ENCODE measurements at places on chromosomes 13 and 19.
A peak's percentile ranks its signal among the peaks of the same experiment; 100 is the strongest.

- DNase-seq, result no peak
These were observed 44.0 kb upstream of the FLT1 start for GRCh38 chr13:28538932-28539331.

DNA sequence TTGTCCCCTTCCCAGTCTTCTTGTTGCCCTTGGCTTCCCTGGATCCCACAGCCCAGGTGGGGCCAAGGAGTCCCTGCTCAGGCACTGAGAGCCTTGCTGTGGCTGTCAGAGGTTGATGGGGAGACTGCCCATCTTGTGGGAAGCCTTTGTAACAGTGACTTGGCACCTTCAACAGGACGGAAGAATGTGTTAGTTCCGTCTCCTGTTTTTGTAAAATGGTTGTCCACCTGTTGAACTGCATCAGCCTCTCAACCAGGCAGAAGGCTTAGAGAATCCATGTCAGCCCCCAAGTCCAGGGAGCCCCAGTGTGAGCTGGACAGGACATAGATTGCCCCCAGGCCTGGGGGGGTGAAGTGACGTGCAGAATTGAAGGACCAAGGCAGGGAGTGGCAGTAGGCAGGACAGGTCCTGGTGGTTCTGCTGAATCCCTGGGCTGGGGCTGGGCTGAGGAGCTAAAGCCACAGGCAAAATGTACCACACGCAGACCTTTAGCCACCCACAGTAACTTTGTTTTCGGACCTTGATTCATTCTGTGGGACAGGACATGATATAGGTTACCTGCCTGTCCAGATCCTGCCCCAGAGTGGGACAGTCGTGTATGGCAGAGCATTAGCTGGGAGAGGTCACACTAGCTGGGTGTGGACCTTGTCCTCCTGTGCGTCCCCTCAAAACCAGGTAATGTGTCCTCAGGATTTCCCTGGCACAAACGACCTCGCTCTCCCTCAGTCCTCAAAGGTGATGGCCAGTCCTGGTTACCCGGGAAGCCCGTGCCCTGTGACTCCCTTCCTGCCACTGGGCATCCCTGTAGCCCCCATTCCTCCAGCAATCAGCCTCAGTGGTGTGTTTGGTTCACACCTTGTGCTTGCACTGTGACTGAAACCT, 47.0 kb downstream of the GATAD2A start:
- DNase-seq, result no peak

- no peak for DNase-seq
These were observed 3.1 kb downstream of the ADAMTS10 start for GRCh38 chr19:8607386-8607785.

GRCh38 chr13:32585550-32586079, 637 bp upstream of the PDS5B start:
- DNase-seq, result peak; percentile 51

- DNase-seq, result no peak
These were observed 15.0 kb upstream of the NAXD start for GRCh38 chr13:110600261-110600819.

DNA sequence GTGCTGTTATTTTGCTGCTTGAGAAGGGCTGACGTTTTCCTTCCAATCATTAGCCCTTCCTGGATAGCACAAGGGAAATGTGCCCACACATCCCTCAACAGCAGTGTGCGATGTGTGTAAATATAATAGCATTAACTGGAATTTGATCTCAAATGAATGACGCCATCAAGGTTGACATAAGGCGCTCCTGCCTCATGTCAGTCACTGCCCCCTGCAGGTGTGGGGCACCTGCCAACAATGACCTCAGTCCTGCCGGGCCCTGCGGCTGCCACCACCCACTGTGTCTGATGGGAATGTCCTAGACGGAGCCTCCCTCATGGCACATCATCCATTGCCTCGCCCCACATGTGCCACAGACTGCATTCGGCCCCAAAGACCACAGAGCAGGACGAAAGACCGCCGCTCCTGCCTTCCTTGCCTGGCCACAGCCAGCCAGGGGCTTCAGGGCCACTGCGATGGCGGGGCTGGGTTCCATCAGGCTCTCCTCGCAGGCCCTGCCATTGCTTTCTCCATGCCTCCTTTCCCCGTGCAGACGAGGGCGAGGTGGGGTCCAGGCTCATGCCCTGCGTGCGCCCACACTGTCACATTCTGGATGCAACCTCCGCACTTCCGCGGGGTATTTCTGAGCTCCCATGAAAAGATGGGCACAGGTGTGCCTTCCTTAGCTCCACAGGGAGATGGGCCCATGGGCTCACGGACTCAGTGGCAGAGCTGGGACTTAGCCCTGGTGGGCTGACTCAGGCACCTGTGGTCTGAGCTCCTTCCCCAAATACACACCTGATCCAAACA, 146.7 kb downstream of the SOX1 start:
- no peak for DNase-seq

- DNase-seq, result no peak
These were observed 68.3 kb upstream of the RXFP2 start for GRCh38 chr13:31670831-31671617.

- DNase-seq, result no peak
These were observed 323.6 kb downstream of the TDRD3 start for GRCh38 chr13:60720590-60720989.

- no peak for DNase-seq
These were observed 10.7 kb downstream of the APLP1 start for GRCh38 chr19:35879068-35879467.

DNA sequence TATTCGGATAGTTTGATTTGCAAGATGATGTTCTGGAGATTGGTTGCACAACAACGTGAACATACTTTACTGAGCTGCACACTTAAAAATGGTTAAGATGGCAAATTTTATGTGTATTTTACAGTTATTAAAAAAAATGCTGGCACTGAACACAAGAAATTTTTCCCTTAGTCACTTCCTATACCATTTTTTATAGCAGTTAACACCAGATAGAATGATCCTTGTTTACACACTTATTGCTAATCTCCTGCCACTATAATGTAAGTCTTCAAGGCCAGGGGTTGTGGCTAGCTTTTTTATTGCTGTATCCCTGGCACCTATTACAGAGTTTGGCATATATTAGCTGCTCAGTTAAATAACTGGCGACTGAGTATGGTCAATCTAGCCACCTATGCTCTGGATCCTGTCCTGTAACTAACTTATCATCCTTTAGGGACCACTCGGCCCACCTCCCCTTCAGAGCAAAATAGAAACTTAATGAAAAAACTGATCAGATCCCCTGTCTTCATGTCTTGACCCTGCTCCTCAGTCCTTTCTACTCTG, 2.0 kb upstream of the EBPL start:
- no peak for DNase-seq

DNA sequence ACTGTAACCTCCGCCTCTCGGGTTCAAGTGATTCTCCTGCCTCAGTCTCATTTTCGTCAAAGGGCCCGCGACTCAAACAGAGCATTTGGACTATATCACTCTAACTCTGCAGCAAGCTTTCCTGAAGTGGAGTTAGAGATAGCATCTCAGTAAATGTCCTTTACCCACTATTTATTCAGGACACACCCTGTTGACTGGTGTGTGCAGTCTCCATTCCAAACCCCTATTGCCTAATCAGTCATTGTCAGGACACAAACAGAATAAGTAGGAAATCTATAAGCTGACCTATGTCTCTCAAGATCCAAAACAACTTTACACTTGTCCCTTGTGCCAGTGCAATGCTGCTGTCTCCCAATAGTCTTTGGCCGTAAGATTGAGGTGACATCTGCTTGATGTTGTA, 1.4 kb downstream of the ZNF222 start:
- no peak for DNase-seq

- DNase-seq, result no peak
These were observed 31.5 kb upstream of the OR10H1 start for GRCh38 chr19:15846923-15847322.

DNA sequence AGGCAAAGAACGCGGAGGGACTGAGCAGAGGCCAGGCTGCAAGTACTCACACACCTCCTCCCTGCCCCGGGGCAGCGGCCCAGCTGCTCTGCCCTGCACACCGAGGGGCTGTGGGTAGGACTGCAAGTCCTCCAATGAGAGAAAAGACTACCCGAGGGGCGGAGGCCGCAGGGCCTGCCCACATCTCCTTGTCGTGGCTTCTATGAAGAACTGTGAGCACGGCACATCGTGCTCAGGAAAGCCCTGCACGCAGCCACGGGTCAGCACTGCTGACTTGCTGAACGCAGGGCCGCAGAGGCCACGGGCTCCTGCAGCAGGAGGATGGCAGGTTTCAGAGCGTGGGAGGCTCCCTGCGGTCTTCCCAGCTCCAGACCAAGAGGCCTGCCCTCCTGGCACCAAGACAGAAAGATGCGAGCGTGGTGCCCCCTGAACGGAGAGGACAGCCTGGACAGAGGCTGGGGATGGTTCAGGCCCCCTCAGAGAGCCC, 37.4 kb downstream of the CEBPG start:
- no peak for DNase-seq

- no peak for DNase-seq
These were observed 361.6 kb downstream of the RBM26 start for GRCh38 chr13:79044415-79044814.

DNA sequence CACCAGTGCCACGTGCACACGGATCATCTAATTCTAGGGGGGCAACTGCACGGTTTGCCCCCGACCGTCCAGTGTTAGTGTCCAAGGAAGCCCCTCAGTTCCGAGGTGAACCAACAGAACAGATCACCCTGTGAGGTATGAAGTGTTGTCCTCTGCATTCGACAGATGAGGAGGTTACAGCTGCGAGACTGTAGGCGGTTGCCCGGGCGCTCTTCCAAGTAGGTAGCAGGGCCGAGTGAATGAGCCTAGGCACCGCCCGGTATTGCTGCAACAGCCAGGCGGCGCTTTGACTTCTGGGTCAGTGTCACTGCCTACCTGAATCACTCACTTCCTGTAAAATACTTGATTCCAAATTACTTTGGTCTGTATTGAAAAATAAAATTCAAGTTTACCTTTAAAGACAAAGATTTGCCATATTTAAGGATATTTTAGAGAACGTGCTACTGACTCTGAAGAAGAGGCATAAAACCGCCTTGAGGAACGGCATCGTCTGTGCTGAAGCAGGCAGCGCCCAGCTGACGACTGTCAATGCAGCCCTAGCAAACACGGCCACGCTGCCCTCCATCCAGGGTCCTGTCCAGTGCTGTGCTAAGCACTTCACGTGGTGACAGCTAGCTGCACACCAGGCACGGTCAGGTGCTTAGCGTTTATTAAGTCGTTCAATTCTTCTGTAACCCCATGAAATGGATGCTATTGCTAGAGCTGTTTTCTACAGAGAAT, 19.3 kb upstream of the RASA3 start:
- DNase-seq, result no peak

- DNase-seq, result no peak
These were observed 421.9 kb upstream of the PRR20A start for GRCh38 chr13:56718791-56719190.

DNA sequence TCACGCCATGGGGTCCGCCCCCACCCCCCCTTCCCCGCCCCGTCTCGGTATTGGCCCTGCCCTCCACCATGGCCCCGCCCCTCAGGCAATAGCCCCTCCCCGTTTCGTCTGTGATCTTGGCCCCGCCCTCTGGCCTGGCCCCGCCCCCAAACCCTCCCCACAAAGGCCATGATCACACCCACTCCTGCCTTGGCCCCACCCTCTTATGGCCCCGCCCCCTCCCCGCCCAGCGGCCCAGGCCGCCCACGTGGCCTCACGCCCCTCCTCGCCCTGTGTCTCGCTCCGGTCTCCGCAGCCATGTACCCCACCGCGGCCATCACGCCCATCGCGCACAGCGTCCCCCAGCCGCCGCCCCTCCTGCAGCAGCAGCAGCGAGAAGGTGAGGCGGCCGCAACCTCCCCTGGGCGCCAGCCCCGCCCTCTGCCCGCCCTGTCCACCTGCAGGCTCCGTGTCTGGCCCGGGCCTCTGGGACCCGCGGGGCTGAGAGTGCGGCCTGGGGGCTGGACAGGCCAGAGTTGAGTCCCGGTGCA, 61.3 kb downstream of the CELF5 start:
- peak; percentile 56 for DNase-seq

DNA sequence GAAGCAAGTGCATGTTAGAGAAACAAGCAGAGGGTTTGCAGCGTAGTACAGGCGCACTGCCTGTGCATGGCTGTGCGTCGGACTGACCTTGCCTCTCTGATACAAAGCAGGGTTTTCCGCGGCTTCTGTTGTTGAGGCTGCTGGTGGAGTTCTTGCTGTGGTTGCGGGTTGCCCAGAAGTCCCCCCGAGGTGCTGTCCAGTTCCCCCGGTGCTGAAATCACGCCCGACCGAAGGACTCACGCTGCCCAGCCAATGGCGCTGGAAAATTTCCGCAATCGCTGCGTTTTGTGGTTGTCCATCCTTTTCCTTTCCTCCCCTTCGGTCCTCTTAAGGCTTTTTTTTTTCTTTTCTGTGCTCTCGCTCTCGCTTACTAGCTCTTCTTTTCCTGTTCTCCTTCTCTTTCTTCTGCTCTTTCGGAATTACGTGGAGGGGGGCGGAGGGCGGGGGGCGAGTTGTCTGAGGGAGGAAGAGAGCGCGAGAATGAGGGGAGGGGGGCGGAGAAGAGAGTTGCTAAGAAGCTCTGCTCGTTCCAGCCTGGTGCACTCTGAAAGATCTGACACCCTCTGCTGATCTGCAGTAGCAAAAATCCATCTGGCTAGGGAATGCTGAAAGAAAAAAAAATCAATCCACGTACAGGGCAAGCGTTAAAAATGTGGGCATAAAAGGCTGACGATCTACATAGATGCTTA, at the start of gene SLITRK1:
Gene SLITRK1 (minus strand): TSS at position 558 of the 689 bp plus-strand sequence. CDS start 967 bp downstream, outside the sequence.
- peak; percentile 89 for DNase-seq

DNA sequence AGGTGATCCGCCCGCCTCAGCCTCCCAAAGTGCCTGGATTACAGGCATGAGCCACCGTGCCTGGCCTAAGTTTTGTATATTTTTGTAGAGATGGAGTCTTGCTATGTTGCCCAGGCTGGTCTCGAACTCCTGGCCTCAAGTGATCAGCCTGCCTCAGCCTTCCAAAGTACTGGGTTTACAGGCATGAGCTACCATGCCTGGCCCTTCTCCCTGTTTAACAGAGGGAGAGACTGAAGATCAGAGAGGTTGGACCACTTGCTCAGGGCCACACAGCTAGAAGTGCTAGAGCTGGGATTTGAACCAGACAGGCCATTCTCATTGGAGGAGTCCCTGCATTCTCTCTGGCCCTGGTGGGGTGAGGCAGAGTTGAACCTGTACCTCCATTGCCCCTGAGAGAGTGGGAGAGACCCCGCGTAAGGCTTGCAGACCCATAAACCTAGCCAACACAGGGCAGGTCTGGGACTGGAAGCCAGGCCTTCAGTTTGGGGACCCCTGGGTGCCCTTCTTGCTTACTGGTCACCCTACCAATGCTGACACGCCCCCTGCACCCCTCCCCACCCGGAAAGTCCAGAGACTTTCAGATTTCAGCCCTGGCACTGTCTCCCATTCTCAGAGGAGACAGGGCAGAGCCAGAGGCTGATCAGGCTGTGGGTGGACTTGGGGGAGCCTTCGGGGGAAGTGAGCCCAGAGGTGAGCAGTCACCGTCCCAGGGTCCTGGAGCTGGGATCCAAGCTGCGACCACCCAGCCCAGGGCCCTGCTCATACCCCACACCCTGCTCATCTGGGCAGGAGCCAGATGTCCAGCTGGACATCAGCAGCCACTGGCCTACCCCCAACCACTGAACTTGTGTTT, 13.3 kb downstream of the TTYH1 start:
- peak; percentile 43 for DNase-seq

GRCh38 chr19:55228015-55228391, 560 bp downstream of the TMEM86B start:
- no peak for DNase-seq

GRCh38 chr13:110925023-110925612, 10.2 kb upstream of the ANKRD10 start:
- DNase-seq, result no peak

GRCh38 chr13:26561651-26562511, 4.4 kb downstream of the WASF3 start:
- DNase-seq, result no peak

- DNase-seq, result no peak
These were observed 1.2 kb upstream of the F10 start for GRCh38 chr13:113121183-113121927.

All from right forelimb (tissue), 1 donor.